Astrocyte (in vitro differentiated cells and primary cell): ENCODE measurements at places on chromosomes 5 and 9. TPM values are rescaled to one million over a fixed set of nuclear protein-coding genes. Genes with fewer than 3 reads are reported as not detected.

GRCh38 chr9:88049677-88050307 lies 75.5 kb upstream of the CDK20 start:
- no peak for DNase-seq
- H3K36me3 ChIP-seq: no peaks in the 10 kb centered on the region
- H3K4me1 ChIP-seq: no peaks in the 10 kb centered on the region
- no peaks in the 10 kb centered on the region for H3K27me3 ChIP-seq
- H3K4me3 ChIP-seq: no peak overlapping the region

GRCh38 chr5:93915142-93915553 lies 173.7 kb upstream of the POU5F2 start:
- no peaks in the 10 kb centered on the region for H3K27me3 ChIP-seq
- H3K4me3 ChIP-seq: no peak overlapping the region
- H3K27ac ChIP-seq: no peak overlapping the region
- no peaks in the 10 kb centered on the region for H3K4me1 ChIP-seq
- H3K36me3 ChIP-seq: no peaks in the 10 kb centered on the region
- DNase-seq: peak; percentile 49

Gene PLAC8L1
- 2.0 and 2.7 TPM in 2 replicates for total RNA-seq

Gene LRRC19
- total RNA-seq: not detected in 2 replicates
